ENCODE measurements at places on chromosomes 3 and 15.

DNA sequence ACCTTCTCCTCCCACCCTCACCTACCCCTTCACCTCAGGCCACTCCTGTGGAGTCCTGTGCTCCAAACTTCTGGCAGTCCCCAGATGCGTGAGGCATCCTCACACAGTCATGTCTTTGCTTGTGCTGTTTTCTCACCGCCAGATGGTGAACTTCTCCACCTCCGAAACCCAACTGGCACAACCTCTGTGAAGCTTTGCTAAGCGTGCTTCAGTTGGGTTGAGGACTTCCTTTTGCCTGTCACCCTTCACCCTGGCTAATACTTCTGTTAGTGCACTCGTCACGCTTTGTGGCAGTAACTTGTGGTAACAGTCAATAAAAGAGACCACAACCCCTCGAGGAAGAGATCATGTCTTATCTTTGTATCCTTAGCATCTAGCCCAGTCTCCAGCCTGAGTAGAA, 42.0 kb upstream of the SKOR1 start:
- no peak for DNase-seq

DNA sequence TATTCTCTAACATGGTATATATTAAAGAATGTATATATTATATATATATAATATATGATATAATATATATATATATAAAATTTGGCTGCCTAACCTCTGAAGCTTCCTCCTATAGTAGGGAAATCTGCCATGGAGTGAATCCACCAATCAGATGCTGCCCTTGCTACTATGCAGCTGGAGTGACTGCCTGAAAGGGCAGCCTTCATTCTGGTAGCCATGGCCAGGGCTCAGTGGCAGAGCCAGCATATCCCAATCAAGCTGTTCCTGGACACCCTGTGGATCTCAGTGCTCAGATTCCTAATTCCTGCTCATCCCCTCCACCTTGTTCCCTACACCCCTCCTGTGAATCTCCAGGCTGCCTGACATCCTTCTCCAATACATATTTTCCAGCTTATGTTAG, 2.2 kb upstream of the SH3GL3 start:
- DNase-seq, result no peak

DNA sequence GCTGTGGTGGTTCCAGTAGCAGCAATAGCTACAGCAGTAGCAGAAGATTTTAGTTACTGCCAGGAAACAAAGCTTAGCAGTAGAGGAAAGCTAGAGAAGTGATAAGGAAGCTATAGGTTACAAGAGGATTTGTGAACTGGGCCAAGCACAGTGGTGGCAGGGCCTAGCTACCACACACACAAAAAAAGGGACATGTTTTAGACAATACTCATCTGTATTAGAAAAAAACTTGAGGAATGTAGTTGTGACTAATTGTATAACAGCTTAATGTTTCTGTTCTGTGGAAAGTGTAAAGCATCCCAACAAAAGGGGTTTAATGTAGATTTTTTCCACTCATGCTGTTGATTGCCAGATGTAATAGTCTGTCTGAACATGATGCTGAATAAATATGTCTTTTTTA, 29.9 kb upstream of the PFN2 start:
- no peak for DNase-seq

- DNase-seq, result no peak
These were observed 372.1 kb downstream of the ROBO2 start for GRCh38 chr3:77412021-77412438.

DNA sequence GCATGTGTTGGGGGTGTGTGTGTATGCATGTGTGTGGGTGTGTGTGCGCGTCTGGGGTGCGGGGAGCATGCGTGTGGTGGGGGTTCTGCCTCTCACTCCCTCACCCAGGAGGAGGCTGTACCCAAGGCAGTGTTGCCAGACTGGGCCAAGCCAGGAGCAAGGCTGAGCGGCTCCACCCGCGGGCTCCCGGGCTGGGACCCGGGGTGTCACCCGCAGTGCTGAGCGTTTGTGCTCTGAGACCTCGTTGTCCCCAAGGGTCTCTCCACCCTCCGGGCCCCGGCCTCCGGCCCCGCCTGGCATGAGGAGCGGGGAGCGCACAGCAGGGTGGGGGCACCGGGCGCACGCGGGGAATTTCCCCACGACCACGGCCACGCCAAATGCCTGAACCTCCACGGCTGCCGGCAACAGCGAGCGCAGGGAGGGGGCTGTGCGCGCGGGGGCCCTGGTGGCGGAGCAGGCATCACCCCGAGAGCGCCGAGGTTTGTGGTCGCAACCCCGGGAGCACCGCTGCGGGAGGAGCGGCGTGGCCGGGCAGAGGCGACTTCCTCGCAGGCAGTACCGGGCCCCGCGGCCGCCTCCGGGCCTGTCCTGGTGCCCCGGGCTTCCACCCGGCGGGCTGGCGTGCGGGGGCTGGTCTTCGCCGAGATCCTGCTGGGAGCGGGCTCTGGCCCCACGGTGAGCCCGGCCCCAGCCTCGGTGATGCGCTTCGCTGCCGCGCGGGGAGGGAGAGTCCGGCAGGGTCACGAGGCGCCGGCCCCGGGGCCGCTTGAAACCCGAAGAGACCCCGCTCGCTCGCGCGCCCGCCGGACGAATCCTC, 7.4 kb upstream of the OCA2 start:
- DNase-seq, result no peak

- DNase-seq, result no peak
These were observed 34.0 kb upstream of the CCK start for GRCh38 chr3:42300013-42300412.

DNA sequence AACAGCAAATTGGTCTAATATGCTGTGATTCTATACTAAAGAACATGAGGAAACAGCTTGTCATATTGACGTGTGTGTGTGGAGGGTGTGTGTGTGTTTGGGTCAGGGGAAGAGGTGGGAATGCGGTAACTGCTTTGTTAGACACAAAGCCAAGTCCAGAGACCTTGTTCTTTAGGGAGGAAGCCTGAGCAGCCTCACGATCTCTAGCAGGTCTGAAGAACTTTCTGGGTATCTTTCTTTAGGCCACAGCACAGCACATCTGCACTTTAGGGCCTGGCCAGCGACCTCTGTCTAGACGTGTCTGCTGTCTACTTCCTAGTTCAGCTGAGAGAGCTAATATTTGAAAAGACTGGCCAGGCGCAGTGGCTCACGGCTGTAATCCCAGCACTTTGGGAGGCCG, 220.0 kb upstream of the TPRG1 start:
- no peak for DNase-seq

DNA sequence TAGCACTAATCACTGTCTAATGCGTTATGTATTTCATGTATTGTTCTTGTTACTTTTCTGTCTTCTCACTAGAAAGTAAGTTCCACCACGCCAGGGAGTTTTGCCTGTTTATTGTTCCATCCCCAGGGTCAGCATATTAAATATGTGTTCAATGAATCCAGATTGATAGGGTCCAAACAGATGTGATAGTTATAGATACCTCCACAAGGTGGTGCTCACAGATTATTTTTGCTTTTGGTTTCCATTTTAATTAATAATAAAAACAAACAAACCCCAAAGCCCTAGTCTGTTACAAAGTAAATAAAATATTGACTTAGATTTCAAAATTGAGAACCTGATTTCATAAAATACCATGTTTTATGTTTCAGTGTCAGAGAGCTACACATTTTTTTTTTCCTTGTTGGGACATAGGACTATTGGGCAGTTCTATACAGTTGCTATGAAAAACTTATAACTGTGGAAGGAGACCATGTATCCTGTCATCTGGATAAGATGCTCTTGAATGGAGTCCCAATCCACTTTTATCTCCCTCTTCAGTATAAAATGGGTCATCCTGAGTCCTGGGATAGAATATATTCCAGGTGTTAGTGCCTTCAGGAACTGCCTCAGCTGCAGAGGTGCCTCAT, 12.4 kb downstream of the OTOL1 start:
- DNase-seq, result no peak
